ENCODE measurements at places on chromosomes 1 and 21. TPM values are rescaled to one million over a fixed set of nuclear protein-coding genes. Genes with fewer than 3 reads are reported as not detected.
A peak's percentile ranks its signal among the peaks of the same experiment; 100 is the strongest.

DNA sequence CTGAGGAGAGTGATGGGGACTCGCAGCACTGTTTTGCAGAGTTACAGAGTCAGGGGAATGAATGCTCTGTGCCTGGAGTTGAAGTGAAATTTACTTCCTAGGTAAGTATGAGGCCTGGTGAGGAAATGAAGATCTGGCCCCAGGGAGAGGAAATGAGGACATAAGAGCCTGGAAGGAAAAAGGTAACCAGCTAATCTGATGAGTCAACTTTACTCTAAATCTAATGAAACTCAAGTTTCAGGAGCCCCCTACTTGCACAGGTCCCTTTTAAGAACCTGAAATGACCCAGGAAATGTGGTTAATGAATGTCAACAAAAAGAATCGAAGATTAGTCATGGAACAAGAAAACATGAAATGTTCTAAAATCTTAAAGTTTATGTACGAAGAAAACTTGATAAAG lies 599.0 kb downstream of the AGBL4 start:
- no peak for ATAC-seq

AMY1B gene
- 0.53 TPM for total RNA-seq

DNA sequence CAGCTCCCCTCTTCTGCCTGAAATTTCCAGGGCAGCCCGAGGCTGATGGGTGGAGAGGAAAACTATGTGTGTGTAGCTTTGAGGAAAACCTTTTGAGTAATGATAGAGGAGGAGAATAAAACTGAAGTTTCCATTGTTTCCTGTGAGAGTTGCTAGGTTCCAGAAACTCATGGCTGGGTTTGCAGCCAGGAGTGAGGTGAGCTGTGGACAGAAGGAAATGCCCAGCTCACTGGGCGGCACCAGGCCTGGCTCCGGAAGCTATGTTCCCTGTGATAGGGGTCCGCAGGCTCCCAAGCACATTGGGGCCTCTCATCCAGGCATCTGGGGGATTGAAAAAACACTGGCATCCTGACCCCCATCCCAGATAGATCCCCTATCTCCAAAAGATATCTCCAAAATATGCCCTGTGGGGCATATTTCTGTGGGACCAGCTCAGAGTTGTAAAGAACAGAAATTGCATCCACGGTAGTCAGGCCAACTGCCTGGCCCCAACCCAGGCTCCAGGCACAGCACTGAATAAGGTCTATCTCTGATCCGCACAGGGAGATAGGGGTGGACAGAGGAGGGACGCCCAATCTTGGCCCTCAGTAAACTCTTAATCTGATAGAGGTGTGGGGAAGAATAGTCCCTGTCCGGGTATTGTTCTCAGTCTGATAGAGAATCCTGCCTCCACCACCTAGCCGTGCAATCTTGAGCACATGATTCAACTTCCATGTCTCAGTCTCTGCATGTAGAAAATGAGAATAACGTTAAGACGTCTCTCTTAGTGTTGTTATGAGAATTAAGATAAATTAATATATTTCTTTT lies 1.8 kb upstream of the HSPG2 start:
- ATAC-seq = no peak

GRCh38 chr21:29470397-29470796 lies 171.7 kb downstream of the BACH1 start:
- no peak for ATAC-seq

- ATAC-seq = no peak
Measured at GRCh38 chr1:240956424-240956823, 344.5 kb upstream of the GREM2 start.

GRCh38 chr1:13769212-13769611 lies 69.2 kb downstream of the PRDM2 start:
- no peak for ATAC-seq

DNA sequence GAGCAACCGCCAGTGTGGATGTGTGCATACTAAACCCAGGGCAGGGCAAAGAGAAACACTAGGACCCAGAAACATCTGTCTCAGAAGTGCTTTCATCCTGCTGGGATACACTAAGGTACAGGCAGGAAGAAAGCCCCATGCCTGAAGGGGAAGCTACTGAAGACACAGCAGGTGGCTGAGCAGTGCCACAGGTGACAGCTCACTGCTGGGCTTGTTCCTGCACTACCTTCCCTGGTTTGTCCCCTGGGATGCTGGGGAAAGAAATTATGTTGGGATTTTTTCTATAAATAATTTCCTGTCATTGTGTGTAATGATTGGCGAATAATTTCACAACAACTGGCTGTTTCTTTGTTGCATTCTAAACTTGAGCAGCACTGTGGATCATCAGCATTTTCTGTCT lies 245.3 kb upstream of the RAB4A start:
- ATAC-seq = no peak

FTCD gene
- total RNA-seq = not detected

DNA sequence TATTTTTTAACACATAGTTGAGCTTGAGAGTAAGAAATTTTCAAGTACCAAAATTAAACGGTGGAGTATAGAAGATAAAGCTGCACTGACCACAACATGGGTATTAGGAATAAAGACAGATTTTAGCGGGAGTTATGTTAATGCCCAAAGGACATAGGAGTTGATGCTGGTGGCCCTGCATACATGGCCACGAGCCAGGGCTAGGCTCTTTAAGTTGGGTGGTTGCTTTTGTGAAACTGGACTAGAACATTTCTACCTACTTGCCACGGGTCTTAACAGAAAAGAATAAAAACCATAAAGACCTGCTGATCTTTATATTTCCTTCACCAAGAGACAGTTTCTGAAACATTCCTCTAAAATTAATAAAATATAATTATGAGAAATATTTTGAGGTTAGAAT lies 14.9 kb downstream of the EDEM3 start:
- ATAC-seq = no peak

DNA sequence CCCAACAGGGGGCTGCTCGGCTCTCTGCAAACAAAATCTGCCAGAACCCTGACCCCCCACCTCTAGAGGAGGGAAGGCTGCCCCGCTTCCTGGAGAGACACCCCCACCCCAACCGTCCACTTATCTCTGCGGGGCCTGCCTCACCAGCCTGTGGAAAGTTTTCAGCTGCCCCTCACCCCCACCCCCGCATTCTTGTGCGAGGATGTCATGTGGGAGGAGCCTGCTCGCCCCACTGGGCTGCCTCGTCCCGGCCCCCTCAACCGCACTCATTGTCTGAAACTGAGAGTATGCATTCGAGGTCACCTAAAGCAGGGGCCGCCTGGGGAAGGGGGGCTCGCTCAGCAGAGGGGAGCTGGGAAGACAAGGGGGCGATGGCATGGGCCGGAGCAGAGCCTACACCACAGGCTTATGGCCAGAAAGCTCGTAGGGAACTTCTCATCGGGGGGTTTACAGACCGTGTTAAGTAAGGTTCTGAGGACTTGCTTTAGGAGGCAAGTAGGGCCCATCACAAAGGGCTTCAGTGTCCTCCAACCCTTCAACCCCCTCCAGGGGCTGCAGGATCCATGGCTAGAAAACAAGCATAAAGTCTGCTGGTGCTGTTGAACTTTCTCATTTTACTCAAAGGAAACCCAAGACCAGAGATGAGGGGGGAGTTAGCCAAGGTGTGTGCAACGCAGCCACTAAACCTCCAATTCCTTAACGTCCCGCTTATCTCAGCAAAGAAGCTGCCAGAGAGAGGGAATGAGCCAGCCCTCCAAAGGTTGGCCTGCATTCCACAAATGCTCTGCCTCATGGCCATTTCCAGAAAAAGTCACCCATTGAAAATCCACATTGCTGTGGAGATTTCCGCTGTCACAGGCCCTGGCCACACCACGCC lies 9.4 kb downstream of the EPHA2 start:
- ATAC-seq = peak; percentile 56

TRIM63 gene
- 0.41 TPM for total RNA-seq

LCE1D gene
- not detected for total RNA-seq

DNA sequence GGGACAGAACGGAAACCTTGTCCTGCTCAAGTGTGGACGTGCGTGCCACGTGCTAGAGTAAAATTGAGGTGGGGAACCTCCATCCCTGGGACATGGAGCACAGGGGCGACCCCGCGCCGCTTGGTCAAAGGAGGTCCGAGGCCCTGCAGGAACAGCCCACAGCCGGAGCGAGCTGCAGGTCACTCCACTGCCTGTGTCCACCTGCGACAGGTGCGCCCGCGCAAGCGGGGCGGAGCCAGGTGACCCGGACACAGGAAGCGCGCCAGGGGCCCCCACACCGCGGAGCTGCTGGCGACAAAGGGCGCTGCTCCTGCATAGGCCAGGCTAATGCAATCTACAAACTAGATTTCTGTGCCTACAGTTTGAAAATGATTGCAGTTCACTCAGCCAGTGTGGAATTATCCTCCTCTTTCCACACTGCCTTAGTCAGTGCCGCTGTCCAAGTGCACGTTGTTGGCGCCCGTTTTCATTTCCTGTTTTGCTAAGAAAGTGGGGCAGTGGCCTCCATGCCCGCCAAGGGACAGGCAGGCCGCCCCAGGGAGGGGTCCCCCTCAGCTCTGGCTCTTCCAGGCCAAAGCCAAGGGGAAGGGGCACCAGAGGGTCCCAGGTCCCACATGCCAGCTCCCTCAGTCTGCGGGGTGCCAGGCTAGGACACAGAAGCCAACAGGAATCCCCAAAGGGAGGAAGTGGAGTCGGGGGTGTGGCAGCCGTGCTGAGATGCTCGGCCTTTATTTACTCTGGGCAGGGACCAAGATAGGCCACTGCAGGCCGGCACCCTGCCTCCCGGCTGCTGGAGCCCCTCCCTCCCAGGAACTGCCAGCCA lies 4.3 kb upstream of the NADK start:
- peak; percentile 11 for ATAC-seq

GRCh38 chr21:44866780-44867179 lies 6.7 kb downstream of the PTTG1IP start:
- ATAC-seq = peak; percentile 30

- ATAC-seq = no peak
Measured at GRCh38 chr1:89812992-89813391, 7.8 kb upstream of the LRRC8D start.

GRCh38 chr1:204348722-204349121 lies 11.0 kb downstream of the PLEKHA6 start:
- ATAC-seq = peak; percentile 96

OR2L2 gene
- total RNA-seq = 0.43 TPM

GRCh38 chr1:67856921-67857320 lies 23.7 kb upstream of the GNG12 start:
- no peak for ATAC-seq

- ATAC-seq = no peak
Measured at GRCh38 chr1:64320922-64321614, 117.6 kb downstream of the UBE2U start.

DNA sequence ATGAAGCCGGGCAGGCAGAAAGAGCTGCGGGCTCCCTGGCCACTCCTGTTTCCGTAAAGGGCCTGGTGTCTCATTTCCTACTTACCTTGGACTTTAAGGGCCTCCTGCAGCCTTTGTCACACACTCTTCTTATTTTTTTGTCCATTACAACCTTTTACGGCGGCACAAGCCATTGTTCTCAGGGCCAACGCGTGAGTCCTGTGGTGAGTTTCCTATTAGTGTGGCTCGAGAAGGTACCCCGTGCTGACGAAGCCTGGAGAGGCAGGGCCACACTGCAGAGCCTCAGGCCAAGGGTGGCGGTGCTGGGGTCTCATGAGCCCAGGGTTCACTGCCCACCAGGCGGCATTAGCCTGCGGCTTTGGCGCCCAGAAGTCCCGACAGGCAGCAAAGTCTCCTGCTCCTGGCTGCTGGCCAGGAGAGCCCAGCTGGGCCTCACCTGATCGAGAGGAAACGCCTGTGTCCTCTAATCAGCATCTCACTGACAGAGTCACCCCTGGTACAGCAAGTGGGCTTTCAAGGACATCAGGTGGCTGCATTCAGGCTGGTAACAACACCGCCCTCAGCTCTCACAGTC lies 62.0 kb downstream of the SIK1 start:
- ATAC-seq = no peak

DNA sequence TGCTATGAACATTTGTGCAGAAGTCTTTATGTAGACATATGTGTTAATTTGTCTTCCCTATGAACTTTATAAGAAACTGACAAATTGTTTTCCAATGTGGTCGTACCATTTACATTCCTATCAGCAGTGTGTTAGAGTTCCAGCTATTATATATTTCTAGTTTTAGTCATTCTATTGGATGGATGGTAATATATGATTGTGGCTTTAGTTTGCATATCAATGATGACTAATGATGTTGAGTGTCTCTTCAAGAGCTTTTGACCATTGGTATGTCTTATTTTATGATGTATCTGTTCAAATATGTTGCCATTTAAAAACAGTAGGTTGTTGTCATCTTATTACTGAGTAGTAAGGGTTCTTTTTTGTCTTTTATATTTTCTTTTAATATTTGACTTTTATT lies 16.2 kb upstream of the ZNF326 start:
- no peak for ATAC-seq

KCNJ6 gene
- total RNA-seq = 0.09 TPM

DNA sequence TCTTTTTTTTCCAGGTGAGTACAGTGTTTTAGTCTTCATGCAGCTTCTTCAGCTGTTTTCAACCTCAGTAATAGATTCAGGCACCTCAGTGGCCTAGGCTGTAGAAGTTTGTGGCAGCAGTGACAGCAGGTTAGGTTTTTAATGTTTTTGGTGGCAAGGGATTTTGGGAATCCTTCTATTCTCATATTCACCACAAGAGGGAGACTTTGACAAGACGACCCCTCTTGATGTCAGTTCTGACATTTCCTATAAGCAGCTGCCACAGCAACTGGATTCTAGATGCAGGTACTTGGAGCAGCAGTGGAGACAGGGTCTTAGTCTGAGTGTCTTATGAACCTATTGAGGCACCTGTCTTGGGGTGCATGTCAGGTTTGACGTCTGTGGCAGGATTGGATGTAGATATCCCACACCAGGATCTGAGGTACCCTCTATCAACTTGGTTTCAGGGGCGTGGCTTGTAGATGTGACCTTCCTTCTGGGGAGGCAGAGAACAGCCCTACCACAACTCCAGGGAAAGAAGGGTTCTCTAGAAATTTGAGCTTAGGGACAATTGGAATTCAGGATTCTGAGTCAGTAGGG lies 1104.2 kb upstream of the TMPRSS15 start:
- no peak for ATAC-seq

DNA sequence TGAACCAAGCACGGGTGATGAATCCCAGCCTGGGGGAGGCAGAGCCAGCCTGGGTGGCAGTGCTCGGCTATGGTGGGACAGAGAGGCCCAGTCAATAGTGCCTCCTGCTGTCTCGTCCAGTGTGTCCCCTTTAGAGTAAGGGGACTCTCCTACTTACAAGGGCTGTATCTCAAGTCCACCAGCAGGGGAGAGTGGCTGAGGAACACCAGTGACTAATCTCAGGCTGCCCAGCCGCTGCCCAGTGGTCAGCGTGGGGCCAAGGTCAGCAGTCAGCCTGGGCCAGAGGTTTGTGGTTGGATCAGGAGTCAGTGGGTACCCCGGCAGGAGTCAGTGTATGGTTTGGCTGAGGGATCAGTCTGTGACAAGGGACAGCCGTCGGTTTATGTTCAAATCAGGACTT lies 109.2 kb upstream of the RUNX3 start:
- no peak for ATAC-seq

CHIA gene
- 0.19 TPM for total RNA-seq
